ENCODE measurements at places on chromosomes 11 and 22. TPM values are rescaled to one million over a fixed set of nuclear protein-coding genes. Genes with fewer than 3 reads are reported as not detected.

DNA sequence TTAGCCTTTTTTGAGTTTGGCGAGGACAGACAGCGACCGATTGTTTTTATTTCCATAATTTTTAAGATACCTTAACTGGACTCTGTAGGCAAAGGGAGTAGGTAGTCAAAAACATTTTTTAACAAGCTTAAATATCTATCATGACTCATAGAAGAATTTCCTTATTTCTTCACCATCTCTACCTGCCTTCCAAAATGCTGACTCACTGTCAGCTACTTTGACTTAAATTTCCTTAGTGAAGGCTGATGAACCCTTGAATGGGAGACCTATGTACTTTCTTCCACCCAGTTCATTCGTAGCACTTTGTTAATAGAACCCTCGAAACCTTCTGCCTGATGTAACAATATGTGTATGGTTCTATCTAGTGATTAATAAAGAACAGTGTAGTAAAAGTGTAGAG is 1.1 kb upstream of the MTMR2 start:
- DNase-seq = no peak

DNA sequence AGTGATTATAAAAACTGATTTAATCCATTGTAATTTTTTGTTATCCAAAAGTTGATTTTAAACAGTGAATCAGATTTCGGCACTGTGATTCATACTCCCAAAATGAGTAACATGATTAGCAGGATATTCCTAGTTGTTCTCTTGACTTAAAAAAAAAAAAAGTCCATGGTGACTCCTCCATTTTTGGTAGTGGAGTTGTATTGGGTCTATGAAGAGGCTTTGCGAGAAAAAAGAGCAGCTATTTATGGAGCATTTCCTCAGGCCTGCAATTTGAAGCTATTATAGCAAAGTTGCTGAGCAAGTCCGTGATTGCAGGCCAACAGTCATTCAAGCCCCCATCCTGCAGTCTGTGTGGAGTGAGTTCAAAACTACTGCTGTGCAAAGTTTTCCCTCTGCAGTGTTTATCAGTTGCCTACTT is 28.8 kb downstream of the YAP1 start:
- DNase-seq = no peak

GRCh38 chr11:132402071-132402684 is 1031.8 kb downstream of the NTM start:
- peak; percentile 45 for DNase-seq

DNA sequence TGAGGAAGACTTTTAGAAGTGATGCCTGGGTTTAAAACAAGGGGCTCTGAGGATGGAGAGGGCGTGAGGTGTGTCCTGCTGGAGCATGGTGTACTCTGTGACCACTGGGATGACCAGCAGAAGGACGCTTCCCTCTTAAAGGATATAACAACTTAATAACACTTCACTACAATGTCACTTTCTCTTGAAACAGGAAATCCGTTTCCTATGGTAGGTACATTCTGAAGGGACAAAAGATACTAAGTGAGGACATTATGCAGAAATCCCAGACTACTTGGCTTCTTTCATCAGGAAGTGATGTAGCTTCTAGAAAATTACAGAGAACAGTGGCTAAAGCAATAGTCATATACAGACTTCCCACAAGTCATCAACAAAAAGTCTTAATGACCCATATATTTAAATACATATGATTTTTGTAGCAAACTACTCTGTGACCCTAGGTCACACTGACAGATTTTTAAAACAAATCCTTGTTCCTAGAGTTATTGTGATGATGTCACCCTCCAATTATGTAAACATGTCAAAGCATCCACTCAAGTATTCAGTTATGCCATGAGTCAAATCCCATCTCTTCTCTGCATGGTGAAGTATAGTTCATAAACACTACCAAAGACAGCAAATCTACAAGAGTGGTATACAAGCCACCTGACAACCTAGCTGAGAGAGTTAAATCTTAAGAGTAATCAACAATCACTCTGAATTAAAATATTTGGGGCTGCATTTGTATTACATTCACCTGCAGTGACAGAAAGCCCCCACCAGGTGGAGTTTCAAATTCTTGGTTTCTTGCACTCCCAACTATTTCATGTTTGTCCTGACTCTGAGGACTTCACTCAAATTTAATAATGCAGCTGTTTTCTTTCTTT is 32.8 kb downstream of the PITPNB start:
- peak; percentile 48 for DNase-seq

GRCh38 chr11:30991802-30992512 is 377.6 kb downstream of the DCDC1 start:
- no peak for DNase-seq

- DNase-seq = no peak
Measured at GRCh38 chr11:75538150-75538942, 12.6 kb upstream of the GDPD5 start.

- DNase-seq = no peak
Measured at GRCh38 chr22:24108073-24108472, 73.2 kb upstream of the SUSD2 start.

DNA sequence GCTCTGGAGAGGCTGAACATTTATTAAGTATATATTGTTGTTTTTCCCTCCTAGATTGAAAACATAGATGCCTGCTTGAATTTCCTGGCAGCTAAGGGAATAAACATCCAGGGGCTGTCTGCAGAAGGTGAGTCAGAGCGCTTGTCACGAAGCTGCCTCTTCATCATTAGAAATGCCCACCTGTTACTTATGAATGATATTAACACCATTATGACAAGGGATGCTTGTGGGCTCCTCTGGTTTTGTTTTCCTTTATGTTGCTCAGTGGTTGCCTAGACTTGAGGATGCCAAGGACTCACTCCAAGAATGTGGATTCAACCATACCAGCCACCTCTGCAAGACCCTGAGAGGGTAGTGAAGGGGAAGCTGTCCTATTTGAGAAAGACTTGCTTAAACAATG is 156.2 kb downstream of the NAV2 start:
- DNase-seq = no peak

DNA sequence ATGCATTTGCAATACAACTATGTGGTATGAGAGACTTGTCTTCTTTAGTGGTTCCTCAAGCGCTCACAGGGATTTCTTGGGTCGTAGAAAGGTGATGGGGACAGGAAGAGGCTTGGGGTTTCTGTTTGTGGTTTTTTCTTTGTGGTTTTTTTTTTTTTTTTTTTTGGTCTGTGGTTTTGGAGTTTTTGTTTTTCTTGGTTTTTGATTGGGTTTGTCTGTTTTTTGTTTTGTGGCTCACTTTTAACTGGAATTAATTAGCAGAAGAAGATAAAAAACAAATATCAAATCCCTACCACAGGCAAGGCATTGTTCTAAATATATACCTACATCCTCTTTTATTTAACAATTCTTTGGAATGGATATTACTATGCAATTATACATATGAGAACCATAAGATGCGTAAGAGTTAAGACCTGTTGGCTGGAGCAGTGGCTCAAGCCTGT is 5.5 kb downstream of the TTC28 start:
- DNase-seq = no peak

- DNase-seq = no peak
Measured at GRCh38 chr11:27616711-27617110, 83.5 kb downstream of the BDNF start.

- DNase-seq = no peak
Measured at GRCh38 chr11:80587906-80588305, 1147.1 kb upstream of the TENM4 start.

GRCh38 chr11:125517116-125517770 is 21.2 kb upstream of the FEZ1 start:
- DNase-seq = peak; percentile 25

DNA sequence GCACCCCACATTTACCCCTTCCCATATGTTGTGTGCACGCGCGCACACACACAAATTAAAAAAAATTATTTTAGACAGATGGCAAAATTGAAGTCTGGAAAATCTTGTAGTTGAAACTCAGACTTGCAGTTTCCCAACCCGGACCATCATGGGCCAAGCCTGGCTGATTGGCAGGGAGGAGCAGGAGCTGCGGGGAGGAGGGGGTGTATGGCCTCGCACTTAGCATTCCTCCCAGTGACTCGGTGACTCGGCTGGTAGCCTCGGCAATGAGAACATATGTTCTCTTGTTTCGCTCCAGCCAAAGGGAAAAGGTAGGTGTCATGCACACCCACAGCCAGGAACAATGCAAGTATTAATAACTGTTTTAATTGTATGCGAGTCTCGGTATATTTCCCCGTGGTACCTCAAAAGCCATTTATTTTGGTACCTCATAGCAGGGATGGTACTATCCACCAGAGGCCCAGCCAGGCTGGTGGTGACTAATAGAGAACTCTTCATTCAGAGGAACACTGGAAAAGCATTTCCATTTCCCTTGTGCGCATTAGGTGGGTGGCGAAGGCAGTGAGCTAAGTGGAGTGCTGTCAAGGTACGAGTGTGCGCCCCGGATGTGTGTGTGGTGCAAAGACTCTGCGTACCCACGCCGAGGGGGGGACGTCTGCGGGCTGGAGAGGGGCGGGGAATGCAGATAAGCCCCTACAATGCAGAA is 92.5 kb downstream of the DSCAML1 start:
- DNase-seq = no peak

DNA sequence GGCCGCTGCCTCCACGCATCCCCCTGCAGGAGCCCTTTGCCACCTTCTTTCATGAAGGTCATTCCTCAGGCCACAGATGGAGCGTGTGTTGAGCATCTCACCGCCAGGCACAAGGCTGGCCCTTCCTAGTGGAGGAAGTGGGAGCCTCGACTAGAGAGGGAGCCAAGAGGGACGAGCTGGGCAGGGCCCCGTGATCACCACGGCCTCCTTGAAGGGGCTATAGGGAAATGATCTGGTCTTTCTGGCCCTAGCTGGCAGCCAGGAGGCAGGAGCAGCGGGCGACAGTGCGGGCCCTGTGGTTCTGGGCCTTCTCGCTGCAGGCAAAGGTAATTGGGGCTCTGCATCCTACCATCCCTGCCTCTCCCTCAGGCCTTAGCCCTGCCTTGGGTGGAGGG is 49.1 kb downstream of the PISD start:
- DNase-seq = no peak

DNA sequence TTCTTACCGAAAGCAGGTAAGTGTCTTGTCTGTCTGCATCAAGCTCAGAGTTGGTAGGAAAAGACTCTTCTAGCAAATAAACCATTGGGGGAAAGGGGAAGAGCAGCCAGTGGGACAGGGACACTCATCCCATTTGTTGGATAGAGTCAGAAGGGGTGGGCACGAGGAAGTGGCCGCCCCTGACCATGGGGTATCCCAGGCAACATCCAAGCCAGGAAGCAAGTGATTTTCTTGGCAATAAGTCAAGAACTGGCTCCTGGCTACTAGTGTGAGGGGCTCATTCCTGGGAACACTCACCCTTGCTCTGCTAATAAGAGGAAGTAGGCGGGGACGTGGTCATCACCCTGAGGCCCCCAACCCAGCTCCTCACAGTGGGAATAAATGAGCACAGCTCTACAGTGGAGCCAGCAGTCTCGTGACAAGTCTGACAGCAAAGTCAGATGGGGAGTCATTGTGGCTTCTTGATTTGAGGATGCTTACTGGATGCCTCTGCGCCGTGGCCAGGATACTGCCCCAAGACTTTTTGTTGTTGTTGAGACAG is 6.7 kb downstream of the SLC25A18 start:
- no peak for DNase-seq

GRCh38 chr22:17402293-17402692 is 33.0 kb downstream of the CECR2 start:
- no peak for DNase-seq

- DNase-seq = no peak
Measured at GRCh38 chr11:43486141-43486540, 127.4 kb downstream of the TTC17 start.

DNA sequence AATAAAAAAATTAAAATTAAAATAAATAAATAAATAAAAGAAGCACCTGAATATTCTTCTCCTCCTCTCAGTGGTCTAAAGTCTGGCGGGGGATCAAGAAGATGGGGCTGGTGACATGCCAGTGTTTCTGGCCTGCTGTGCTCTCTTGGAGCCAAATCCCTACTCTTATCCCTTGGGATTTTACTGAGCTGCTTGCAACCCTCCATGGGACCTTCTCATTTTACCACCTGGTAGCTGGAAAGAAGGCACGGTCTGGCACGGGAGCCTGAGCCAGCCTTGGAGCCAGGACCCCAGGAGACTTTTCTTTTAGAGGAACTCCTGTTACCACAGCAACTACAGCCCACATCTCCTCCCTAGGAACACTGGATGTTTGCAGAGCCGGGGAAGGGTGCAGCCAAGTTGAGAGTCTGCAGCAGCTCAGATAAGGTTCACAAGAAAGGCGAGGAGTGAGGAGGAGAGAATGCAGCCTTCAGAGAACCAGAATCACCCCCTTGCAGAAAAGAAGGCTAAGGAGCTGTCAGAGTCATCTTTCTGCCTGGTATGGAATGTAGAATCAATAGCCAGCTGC is 21.4 kb downstream of the CD6 start:
- no peak for DNase-seq

- no peak for DNase-seq
Measured at GRCh38 chr11:24155792-24156191, 341.1 kb upstream of the LUZP2 start.

DNA sequence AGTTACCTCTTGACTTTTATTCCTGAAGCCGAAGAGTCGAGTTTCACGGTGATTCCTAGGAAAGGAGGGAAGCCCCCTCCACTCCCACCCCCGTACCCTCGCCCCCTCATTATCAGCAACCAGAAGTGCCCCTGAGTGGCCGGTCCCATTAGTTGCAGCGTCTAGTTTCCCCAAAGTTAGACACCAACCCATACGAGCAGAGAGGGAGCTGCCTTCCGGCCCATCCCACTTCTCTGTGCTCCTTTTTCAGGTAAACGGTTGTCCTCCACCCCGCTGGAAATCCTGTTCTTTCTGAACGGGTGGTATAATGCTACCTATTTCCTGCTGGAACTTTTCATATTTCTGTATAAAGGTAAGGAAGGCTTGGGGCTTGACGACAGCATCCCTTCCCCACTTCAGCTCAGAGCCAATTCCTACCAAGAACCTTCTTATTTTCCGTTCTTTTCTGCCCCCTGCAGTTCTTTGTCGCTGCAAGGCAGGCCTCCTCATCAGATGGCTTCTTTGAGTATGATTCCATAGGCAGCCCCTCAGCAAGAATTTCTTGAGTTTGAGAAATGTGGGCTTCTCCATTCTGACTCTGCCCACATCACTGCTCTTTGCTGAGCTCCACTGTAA is 701 bp downstream of the TMEM216 start:
- DNase-seq = no peak

DNA sequence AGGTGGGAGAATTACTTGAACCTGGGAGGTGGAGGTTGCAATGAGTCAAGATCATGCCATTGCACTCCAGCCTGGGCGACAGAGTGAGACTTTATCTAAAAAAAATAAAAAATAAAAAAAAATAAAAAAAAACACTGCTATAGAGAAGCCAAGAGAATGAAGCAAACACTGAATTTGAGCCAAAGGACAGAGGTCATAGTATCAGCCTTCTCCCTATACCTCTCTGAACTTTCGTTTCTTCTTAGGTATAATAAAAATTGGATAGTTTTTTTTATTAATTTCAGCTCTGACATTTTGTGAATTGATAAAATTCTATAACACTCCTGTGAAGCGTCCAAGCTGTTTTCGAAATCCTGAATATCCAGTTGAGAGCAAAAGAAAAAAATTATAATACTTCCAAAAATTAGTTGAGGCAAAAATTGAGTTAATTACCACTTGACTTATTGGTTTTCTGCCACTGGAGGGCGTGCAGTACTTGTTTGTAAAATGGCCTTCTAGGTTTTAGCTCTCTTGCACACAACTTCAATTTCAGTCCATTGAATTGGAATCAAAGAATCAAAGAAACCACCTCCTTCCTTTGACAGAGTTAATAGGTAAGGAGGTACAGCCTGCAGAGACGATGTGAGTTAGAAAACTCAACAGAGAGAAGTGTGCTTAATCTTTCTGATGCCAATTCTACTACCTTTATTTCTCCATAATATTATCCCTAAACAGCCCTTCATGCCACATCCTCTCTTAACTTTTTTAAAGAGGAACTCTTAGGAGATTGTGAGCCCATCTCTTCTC is 143.2 kb downstream of the BBOX1 start:
- peak; percentile 30 for DNase-seq

Gene PKDREJ
- not detected for total RNA-seq

Gene APOA4
- not detected for total RNA-seq

Gene DCHS1
- total RNA-seq = 91.5 TPM

Gene LUZP2
- 0.96 TPM for total RNA-seq

All from glutamatergic neuron (in vitro differentiated cells).